ENCODE measurements at places on chromosomes 6 and 20. TPM values are rescaled to one million over a fixed set of nuclear protein-coding genes. Genes with fewer than 3 reads are reported as not detected.

PNPLA1 gene
- not detected for total RNA-seq

DNA sequence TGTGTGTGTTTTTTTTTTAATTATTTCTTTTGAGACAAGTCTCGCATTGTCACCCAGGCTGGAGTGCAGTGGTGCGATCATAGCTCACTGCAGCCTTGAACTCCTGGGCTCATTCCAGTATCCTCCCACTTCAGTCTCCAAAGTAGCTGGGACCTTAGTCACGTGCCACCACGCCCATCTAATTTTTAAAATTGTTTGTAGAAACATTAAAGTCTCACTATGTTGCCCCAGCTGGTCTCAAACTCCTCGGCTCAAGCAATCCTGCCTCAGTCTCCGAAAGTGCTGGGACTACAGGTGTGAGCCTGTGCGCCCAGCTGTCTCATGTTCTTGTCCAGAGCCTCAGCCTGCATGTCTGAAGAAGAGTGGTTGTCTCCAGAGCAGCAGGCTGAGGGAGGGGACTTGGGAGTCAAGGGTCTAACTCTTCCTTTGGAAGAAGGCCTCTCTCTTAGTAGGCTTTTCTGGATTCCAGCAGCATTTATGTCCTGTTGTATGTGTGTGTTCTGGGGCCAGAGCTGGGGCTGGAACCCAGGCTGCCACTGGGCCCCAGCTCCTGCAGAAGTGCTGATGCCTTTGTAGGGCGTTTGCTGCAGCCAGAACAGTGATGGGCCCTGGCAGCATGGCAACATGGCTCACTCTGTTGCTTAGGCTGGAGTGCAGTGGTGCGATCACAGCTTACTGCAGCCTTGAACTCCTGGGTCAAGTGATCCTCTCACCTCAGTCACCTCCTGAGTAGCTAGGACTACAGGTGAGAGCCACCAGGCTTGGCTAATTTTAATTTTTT is 5.4 kb downstream of the DNMT3B start:
- no peaks in the 10 kb centered on the region for H3K36me3 ChIP-seq
- no peak overlapping the region for H3K27ac ChIP-seq
- DNase-seq: no peak
- H3K4me1 ChIP-seq: peaks cover 14% of the 10 kb centered on the region
- no peaks in the 10 kb centered on the region for H3K27me3 ChIP-seq

- DNase-seq: no peak
- peaks cover 46% of the 10 kb centered on the region for H3K27me3 ChIP-seq
- no peak overlapping the region for H3K4me3 ChIP-seq
- H3K36me3 ChIP-seq: no peaks in the 10 kb centered on the region
Observed at GRCh38 chr20:32608664-32609015, 23.5 kb upstream of the NOL4L start.

DNA sequence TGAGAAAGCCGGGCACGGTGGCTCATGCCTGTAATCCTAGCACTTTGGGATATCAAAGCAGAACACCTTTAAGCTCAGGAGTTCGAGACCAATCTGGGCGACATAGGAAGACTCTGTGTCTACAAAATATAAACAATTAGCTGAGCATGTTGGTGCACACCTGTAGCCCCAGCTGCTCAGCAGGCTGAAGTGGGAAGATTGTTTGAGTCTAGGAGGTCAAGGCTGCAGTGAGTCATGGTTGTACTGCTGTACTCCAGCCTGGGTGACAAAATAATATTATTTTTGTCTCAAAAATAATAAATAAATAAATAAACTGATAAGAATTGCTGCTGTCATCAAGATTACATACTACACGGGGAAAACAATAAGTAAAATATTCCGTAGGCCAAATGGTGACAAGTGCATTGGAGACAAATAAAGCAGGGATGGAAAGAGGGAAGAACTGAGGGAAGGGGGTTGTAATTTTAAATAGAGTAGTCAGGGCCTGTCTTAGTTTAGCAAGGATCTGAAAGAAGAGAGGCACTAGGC is 14.0 kb upstream of the TOP1 start:
- H3K36me3 ChIP-seq: no peaks in the 10 kb centered on the region
- H3K4me3 ChIP-seq: no peak overlapping the region
- H3K4me1 ChIP-seq: peaks cover 7% of the 10 kb centered on the region
- no peaks in the 10 kb centered on the region for H3K27me3 ChIP-seq
- DNase-seq: no peak

TUBB2B gene
- 1.4 TPM for total RNA-seq

DNA sequence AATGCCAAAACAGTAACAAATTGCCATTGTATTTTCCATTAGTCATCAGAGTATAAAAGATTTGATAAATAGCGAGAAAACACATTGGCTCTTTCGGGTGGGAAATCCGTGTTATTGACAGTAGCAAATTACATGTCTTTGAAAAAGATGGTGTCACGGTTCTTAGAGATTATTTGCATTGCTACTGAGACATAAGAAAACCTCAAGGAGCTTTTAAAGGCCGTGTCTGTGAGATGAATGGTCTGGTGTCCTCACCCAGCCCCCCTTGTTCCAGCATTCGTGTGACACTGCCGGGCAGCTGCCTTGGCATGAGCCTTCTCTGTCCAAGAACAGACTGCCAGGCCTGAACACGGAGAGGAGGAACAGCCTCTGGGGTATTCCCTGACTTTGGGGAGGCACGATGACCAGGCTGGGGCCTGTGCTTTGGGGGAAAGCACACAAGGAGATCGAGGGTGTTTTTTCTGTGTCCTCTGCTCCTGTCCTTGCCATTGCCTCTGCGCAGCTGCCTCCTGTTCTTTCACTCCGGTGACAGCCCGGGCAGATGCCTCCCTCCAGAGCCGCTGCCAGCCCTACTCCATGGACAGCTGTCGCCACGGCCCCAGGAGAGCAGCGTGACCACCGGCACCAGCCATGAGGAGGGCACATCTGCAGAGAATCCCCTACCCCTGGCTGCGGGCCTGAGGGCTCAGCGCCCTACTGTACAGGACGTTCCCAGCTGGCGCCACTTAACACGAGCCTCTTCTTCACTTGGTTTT is 167.7 kb upstream of the CDYL start:
- H3K4me3 ChIP-seq: no peak overlapping the region
- no peak overlapping the region for H3K27ac ChIP-seq
- peaks cover 43% of the 10 kb centered on the region for H3K4me1 ChIP-seq
- no peaks in the 10 kb centered on the region for H3K36me3 ChIP-seq
